Kidney epithelial cell (primary cell): ENCODE measurements at places on chromosomes 6 and 20.

DNA sequence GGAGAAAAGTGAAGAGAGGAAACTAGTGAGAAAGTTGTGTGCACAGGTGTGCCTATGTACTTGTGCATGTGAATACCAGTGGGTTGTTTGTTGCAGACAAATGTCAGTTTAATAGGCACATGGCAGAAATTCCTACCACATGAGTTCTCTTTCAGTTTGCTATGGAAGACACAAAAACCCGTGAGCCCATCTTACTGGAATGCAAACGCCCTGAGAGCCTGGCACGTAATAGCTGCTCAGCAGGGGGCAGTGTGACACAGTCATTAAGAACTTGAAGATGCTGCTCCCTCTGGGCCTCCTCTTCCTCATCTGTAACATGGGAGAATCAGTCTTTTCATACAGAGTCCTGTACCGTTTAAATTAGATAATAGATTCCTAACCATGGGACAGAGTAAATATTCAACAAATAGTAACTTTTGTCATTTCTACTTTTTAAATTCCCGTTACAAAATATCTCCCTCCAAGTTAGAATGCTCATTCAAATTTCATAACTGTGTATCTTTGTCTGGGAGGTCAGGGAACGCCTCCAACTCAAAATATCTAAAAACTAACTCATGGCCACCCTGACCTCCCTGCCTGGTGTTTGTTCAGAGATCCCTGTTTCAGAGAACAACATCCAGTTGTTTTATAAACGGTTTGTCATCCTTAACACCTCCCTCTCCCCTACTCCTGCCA lies 802.9 kb downstream of the MAFB start:
- no peak for DNase-seq

DNA sequence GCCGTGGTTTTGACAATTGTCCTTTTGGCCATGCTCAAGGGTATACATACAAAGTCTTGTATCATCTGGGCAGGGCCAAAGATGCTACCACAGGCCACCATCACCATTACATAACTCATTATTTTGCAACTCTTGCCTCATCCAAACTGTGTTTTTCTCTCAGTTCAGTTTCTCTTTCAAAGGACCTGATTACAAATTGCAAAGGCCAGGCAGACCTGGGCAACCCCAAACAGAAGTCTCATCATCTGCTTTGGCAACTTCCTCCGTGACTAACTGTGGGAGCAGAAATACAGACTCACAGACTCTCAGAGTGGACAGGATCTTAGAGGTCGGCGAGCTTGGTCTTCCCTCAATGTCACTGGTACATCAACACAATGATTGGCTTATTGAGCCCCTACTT lies 117.8 kb upstream of the NEDD9 start:
- no peak for DNase-seq

DNA sequence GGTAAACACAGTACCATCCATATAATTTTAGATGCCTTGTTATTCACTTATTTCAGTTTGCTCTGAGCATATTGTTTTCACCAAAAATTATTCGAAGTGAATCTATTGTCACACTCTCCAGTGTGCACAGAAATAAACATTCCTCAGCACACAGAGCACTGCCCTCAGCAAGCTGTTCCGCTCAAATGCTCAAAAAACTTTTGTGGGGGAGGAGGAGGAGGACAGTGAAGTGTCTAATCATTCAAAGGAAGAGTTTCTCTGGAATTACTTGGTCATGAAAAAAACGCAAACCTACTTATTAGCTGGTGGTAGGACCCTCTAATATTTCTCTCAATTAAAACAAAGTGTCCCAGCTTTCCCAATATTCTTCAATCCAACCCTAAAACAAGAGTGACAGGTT lies 88.3 kb downstream of the DTNBP1 start:
- peak; percentile 25 for DNase-seq

DNA sequence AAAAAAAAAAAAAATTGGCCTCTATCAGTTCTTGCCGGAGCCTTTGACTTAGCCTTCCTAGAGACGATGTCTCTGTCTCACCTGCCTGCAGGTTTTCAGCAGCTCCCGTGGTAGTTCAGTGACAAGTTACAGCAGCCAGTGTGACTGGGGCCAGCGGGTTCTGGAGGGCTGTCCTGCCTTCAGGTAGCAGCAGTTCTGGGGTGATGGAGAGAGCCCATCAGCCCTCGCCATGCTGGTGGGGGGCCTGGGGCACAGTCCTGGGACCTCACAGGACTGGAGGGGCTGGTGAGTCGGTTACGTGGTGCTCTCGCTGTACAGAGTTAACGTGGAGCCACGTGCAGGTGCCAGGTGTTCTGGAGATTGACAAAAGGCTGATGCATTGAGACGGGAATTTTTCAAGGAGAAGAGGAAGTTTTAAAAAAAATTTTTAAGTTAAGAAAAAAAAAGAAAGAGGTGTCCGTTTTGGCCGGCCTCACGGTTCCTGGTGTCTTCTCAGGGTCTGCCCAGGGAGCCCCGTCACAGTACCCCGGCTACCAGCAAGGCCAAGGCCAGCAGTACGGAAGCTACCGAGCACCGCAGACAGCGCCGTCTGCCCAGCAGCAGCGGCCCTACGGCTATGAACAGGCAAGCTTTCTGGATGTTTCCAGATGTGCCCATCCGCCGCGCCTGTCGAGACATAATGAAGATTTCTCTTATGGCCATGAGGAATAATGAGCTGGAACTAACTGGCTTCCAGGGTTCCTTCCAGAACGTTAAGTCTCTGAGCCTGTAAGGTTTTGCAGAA lies 8.6 kb upstream of the MTG2 start:
- no peak for DNase-seq

DNA sequence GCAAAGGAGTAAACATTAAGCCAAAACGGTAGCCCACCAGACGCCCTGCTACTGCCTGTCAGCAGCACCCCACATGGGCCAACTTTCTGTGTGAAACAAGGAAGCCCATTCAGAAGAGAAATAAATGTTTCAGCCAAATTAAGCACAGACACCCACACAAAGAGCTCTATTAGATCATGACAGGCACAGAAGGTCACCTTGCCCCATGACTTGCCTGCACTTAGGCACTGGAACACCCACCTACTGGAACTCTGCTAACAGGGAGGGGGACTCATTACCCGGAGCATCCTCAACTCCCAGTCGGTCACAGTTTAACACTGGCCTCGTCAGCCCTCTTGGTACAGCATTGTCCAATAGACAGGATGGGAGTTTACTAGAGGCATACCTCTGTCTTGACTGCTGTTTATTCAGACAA lies 31.8 kb downstream of the GFOD1 start:
- no peak for DNase-seq

GRCh38 chr6:74182992-74183391 lies 487.0 kb downstream of the CD109 start:
- no peak for DNase-seq

GRCh38 chr20:24735263-24735662 lies 213.8 kb upstream of the CST7 start:
- no peak for DNase-seq

DNA sequence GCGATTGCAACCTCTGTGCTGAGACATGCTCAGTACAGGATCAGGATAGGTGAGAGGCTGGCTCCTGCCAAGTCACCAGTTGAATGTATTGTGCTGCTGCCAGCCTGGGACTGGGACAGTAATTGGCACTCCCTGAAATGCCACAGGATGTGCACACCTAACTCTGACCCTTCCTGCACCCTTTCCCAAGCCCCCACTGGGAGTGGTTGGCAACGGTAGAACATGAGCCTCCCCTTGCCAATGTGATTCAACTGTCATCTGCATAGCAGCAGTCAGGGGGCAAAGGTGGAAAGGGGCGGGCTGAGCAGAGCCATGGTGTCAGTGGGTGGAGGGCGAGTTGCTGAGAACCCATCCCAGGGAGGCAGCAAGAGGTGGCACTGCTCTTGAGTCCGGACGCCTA lies 15.4 kb downstream of the SPINT3 start:
- DNase-seq = no peak

GRCh38 chr6:163301726-163302635 lies 112.5 kb upstream of the QKI start:
- DNase-seq = no peak

DNA sequence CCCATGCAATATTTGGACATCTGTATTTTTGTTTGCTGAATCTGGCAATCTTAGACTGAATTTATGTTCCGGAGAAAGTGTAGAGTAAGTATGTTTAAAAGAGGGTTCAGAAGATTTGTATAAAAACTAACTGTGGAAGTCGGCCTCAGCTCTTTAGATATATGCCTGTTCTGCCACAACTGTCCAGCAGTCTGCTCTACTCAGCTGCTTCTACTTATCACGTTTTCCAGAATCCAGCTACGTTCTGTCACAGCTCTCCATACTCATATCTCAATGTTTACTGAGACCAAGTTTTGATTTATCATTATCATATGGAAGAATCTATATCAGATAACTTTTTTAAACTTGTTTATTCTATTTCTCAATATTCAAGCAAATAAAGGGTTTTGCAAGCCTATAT lies 721.3 kb downstream of the EYS start:
- DNase-seq = no peak

DNA sequence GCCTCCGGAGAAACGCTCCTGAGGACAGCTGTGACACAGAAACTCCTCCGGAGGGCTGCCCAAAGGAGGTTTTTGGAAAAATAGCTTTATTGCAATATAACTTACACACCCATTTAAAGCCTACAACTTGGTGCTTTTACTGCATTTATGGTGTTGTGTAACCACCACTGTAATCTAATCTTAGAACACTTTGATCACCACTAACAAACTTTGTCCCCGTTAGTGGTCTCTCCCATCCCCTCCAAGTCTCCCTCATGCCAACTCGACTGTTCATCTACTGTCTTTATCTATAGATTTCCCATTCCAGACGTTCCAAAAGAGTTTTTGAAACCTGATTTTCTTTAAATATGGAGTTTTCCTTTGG lies 62.8 kb downstream of the SYNJ2 start:
- DNase-seq = no peak

DNA sequence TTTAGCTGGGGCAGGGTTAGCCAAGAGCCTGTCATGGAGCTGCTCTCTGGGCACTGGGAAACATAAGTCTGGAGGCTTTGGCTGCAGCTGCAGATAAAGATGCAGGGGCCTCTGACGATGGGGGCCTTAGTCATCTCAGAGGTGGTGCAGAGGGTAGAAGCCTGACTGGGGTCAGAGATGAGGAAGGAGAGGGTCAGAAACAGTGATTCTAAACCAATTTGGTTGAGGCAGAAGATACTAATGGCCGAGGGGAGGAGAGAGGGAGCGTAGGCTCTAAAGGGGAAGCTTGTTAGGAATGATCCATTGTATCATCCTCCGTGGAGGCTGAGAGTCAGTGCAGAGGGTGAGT lies 33.8 kb downstream of the PLEKHG1 start:
- DNase-seq = no peak

- no peak for DNase-seq
Observed at GRCh38 chr20:61684583-61685235, 381.0 kb downstream of the TAF4 start.

DNA sequence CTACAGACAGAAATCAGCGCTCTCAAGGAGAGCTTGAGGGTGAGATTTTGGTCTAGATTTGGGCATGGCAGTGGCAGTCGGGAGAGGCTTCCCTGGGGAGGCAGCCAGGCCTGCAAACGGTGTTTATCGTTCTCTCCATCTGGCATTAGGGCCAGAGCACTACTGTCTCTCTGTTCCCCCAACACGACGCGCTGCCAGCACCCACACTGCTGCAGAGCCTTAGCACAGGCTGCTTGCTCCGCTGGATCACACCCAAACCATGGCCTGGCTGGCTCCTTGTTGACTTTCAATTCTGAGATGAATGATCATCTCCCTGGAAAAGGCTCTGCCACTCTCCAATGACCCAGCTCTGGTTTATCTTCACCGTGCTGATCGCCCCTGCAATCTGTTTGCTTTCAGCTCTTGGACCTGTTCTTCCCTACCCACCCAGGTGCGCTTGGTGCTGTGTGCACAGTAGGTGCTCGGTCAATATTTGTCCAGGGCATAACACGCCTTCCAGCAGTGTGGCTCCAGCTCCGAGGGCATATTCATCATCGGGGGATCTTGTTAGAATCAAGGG lies 106.1 kb downstream of the TFAP2C start:
- DNase-seq = no peak

DNA sequence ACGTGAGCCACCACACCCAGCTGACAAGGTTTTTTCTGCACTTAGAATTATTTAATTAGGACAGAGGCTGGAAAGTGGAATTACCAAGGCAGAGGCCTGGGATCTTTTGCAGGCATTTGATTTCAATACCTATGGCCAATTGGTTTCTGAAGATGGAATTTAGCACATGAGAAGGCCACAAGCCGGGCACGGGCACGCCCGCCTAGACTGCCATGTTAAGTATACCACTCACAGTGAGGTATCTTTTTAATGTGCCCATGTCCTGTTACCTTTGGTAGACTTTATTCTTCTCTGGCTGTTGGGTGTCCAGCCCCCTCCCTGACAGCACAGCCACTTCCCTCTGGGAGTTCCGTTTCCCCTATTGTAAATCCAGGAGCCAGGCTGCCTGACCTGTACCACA lies 18.0 kb upstream of the TAF8 start:
- DNase-seq = no peak

- DNase-seq = no peak
Observed at GRCh38 chr20:32360333-32360634, 2.2 kb downstream of the ASXL1 start.

GRCh38 chr6:129455126-129455769 lies 254.7 kb downstream of the ARHGAP18 start:
- no peak for DNase-seq

GRCh38 chr6:138196122-138196738 lies 22.1 kb downstream of the PBOV1 start:
- DNase-seq = no peak

GRCh38 chr6:220721-221475 lies 71.4 kb upstream of the DUSP22 start:
- DNase-seq = no peak

GRCh38 chr6:169905041-169905807 lies 153.8 kb downstream of the ERMARD start:
- DNase-seq = peak; percentile 26

- no peak for DNase-seq
Observed at GRCh38 chr20:18624948-18625347, 37.1 kb downstream of the DTD1 start.

- no peak for DNase-seq
Observed at GRCh38 chr6:159961528-159961927, 7.4 kb upstream of the IGF2R start.

- DNase-seq = no peak
Observed at GRCh38 chr6:68710496-68710895, 75.4 kb downstream of the ADGRB3 start.

DNA sequence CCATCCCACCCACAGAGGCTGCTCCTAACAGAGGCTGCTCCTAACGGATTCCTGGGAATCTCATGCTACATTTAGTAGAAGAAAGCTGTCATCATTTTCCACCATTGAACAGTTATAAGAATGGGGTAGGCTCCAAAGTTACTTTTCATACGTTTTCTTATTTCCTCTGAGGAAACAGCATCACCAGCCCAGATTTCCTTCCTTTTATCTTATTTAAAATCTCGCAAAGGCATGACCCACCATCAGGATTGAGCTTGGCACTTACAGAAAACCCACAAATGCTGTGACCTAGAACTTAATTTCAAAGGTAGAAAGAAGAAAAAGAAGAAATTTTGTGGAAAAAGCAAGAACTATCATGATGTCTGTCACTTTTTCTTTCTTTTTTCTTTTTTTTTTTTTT lies 168.0 kb downstream of the LY86 start:
- DNase-seq = no peak

GRCh38 chr6:11054722-11055121 lies 10.6 kb upstream of the ELOVL2 start:
- DNase-seq = no peak
